NCI-H187 treated with DMSO at 0.1 percent for 48 hours (cell line): ENCODE measurements at places on chromosomes 1 and 21.

DNA sequence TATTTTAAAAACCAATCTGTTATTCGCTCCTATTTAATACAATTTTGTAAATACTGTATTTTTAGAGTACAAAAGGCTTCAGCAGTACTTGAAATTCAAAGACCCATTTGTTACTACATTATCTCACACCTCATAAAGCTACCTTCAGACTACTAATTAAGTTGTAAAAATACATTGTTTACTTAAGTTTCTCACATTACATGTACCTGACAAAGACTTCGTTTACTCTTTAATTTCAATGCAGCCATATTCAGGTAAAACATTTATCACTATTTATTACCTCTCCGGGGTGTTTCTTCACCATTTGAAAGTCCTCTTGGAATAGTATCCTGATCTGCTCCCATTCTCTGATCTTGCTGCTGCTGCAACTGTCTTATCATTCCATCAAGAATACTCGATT is 55.2 kb downstream of the BRWD1 start:
- no peak for DNase-seq

GRCh38 chr1:156490401-156491032 is 10.1 kb downstream of the MEF2D start:
- no peak for DNase-seq

GRCh38 chr1:162702628-162703027 is 70.4 kb downstream of the DDR2 start:
- no peak for DNase-seq

- DNase-seq = no peak
Measured at GRCh38 chr1:232676307-232676706, 46.4 kb upstream of the SIPA1L2 start.

DNA sequence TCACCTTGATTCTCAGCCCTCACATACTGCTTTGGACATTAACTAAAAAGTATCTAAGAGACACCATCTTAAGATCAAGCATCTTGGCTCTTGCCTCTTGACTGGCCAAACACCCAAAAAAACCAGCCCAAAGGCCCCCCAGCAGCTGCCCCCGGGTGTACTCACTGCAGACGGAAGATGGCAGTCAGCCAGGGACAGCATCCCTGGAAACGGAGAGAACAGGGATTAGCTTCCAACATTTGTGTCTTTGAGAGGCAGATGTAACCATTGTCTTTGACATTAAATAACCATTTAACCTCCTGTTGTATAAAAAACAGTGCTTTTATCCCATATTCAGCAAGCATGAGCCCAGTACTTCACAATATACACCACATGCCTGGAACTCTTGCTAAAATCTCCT is 11.3 kb downstream of the TMEM63A start:
- no peak for DNase-seq

DNA sequence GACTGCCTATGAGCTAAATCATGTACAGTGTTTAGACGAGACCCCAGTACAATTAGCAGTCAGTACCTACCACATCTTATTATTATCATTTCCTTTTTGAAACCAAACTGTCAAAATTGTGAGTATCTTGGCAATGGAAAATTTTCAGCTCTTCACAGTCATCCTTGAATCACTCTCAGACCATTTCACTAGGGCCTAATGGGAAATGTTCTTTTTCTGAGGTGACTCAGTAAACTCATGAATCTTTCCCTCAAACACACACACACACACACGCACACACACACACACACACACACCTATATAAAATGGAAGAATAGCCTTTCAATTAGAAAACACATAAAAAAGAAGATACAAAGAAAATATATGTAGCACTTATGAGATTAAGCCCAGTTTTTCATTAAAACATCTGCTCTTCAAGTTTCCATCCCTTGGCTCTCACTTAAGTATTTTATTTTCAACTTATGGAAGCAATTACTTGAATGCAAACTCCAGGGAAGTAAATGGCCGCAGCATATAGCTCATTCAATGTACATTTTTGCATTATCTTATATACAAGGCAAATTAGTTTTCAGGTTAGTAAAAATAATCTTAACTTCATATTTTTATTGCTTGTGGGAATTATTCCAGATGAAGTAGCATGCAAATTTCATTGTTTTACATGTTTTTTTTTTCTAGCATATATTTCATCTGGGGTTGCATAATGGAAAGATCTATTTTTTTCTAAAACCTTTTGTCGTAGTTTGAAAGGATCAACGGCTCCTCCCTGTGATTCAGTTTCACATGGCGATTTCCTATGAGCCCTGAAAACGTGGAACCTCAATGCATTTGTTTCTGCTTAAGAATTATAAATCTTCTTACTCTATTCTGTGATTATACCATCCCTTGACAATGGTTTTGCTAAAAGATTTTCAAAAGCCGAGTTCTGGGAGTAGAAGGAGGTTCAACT is 46.3 kb upstream of the TMPRSS15 start:
- DNase-seq = no peak

- no peak for DNase-seq
Measured at GRCh38 chr1:82152356-82153271, 351.9 kb downstream of the ADGRL2 start.

- DNase-seq = no peak
Measured at GRCh38 chr1:56185493-56185892, 393.9 kb downstream of the PLPP3 start.

DNA sequence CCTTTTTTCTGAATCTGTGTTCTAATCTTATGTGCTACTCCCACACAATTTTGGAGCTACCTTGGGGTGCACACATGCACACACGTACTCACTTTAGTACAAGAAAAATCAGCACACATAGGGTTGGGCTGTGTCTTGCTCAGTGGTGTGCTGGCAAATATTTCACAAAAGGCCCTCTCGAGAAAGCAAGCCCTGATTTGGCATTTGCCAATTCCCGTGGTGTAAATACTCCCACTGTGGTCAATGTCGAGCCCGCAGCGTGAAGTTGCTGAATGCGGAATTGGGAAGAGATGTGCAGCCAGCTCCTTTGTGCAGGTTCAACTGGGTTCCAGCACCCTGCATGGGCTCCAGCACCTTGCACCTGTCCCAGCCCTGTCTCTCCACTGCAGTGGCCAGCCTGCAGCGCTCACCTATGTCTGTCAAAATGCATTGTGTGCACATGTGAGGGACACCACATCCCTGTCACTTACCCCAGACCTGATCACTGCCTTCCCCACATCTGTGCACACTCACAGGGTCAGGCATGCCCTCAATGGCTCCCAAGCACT is 78.4 kb upstream of the WNT4 start:
- no peak for DNase-seq

GRCh38 chr1:2192031-2192995 is 2.3 kb downstream of the FAAP20 start:
- no peak for DNase-seq

GRCh38 chr1:55309786-55310504 is 94.8 kb upstream of the USP24 start:
- DNase-seq = no peak

DNA sequence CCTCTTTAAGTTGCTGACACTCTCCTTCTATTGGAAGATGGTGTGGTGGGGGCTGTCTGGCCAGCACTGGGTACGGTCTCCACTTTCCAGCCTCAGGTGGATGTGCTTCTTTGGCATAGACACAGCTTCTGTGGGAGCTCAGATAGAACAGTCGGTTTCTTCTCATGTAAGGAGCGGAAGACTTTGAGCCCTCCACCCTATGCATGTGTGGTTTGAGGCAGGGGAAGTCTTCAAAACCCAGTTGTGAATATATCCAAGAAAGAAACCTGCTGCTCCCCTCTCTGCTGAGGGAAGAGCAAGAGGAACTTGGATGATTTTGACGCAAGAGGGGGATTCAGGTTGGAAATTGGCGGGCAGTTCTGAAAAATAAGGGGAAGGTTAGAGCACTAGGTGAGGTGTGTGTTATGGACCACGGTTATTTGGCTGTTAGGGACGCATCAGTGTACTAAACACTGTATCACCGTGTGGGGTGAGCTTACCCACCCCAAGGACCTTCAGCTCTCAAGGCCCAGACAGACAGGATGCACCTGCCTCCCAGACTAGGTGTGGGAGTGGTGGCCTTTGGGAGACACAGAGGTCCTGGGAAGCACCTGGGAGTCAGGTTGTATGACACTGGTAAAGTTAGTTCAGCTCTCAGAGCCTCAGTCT is 36.2 kb downstream of the IL6R start:
- no peak for DNase-seq

DNA sequence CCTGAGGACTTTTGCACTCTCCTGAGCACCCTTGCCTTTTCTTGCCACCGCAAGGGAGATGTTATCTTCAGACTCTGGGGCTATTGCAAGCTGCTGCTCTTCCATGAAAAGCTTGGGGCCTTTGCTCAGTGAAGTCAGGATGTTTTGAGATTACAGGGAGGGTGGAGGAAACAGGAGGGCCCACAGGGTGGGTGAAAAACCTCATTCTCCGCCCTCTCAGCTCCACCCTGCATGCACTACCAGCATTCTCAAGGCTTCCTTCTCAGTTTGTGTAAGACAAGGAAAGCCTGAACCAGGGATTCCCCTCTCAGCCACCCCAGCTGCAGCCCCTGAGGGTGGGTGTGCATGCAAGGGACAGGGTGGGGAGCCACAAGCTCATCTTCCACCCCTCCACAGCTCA is 25.8 kb upstream of the ZNF648 start:
- no peak for DNase-seq

DNA sequence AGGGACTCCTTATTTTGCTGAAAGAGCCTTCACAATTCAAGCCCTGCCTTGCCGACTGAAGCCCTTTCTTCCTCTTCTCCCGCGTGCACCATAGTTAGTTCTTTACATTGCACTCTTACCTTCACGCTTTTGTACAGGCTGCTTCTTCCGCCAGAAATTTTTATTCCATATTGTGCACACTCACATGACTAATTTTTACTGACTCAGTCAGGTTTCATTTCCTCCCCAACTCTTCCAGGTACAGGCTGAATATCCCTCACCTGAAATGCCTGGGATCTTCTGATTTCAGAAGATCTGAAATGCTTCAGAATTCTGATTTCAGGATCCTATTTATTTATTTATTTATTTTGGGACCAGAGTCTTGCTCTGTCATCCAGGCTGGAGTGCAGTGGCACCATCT is 172.8 kb downstream of the ZNF281 start:
- DNase-seq = no peak

GRCh38 chr1:201062511-201063091 is 39.1 kb upstream of the KIF21B start:
- no peak for DNase-seq

- DNase-seq = no peak
Measured at GRCh38 chr1:243542739-243543415, 287.0 kb downstream of the SDCCAG8 start.

GRCh38 chr1:89643577-89643976 is 10.7 kb downstream of the LRRC8C start:
- DNase-seq = no peak

DNA sequence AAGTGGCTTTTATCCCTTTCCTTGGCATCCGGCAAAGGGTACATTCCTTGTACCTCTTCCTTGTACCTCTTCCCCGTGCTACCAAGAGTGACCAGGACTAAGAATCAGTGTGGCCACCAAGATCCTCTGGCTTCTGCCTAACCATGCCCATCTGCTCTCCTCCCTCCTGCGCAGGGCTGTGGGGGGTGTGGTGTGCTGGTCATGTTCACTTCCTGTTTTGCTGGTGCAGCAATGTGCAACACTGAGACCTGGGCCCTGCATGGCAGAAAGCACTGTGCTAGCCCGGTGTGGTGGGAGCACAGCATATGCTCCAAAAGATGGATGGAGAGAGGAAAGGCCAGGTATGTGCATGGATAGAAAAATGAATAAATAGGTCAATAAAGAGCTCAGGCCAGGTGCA is 33.3 kb upstream of the TENT5C start:
- no peak for DNase-seq

- no peak for DNase-seq
Measured at GRCh38 chr1:180243517-180244221, 13.6 kb downstream of the LHX4 start.

GRCh38 chr1:198669023-198669698 is 30.3 kb downstream of the PTPRC start:
- DNase-seq = no peak
